ENCODE measurements at places on chromosomes 12 and 14. TPM values are rescaled to one million over a fixed set of nuclear protein-coding genes. Genes with fewer than 3 reads are reported as not detected.
A peak's percentile ranks its signal among the peaks of the same experiment; 100 is the strongest.

Gene NKX2-1
- not detected for total RNA-seq

Gene SLC6A15
- 2.6 TPM for total RNA-seq

Gene FAM186B
- 1.4 TPM for total RNA-seq

Gene ALX1
- not detected for total RNA-seq

Gene REP15
- total RNA-seq = 0.54 TPM

Gene VDR
- 30.5 TPM for total RNA-seq

Gene VAMP1
- total RNA-seq = 17.3 TPM

Gene TBC1D30
- total RNA-seq = not detected

DNA sequence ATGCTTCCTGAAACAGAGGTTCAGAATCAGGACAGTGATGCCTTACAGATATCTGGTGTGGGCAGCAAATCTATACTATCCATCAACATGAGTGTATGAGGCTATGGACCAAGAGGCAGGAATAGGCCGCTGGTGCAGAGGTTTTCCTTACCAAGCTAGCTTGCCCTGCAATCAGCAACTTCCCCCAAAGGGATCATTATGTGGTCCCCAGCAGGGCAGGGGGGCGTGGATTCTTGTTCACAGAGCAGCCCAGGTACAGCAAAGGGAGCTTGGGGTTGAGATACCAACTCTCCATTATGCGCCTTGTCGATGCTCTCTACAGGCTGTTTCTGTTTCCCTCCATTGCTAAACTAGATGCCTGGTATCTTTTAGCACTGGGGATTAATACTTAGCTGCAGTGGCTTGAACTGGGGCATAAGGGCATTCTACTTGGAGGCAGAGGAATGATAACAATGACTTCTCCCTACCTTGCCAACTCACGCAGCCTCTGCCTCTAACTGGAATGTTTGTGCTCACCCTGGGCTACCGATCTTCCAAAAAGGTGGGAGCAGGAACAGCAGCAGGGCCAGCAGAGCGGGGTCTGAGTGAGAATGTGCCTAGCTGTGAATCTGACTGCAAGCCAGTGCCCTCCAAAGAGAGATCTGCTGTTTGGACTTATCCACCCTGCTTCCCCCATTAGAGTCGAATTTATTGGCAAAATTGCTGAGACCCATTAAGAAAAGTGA lies 10.3 kb upstream of the KRT1 start:
- DNase-seq = no peak
- H3K36me3 ChIP-seq = no peaks in the 10 kb centered on the region
- H3K27ac ChIP-seq = no peak overlapping the region
- H3K4me3 ChIP-seq = no peak overlapping the region
- H3K4me1 ChIP-seq = no peaks in the 10 kb centered on the region

DNA sequence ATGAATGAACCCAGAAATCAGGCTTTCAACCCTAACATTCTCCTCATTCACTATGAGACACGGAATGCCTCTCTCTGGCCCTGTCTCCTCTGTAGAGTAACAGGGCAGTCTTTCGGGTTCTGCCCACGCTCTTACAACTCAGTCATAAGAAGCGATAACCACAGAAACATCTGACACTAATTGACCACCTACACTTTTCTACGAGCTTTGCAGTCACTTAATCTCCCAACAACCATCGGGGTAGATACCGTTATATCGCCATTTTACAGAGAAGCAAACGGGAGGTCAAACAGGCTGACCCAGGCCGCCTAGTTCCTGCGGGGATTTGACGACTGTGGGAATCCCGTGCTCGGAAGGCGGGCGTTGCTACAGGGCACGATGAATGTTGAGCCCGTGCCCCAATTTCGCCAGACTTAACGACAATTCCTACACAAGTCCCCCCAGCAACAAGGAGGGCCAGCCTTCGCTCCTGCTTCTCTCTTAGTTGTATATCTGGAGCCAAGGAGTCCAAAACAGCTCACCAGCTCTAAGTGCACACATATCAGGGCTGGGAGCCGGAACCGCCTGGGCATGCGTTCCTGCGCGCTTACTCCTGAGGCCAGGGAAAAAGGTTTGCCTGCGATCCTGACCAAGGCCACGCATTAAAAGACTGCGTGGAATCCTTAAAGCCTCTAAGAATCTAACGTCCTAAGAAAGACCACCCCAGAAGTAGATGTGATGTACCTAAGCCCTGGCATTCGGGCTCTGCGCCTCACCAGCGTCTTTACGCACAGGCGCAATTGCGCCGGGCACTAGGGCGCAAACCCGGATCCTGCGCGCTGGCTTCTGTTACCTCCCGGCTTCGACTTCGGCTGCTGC lies 38.7 kb upstream of the TBX5 start:
- H3K27me3 ChIP-seq = peaks cover 23% of the 10 kb centered on the region
- H3K4me3 ChIP-seq = 0 out of 2 replicates have a peak overlapping the region, but pooled peaks have one; percentile 48
- DNase-seq = peak; percentile 42
- no peak overlapping the region for H3K27ac ChIP-seq
- H3K36me3 ChIP-seq = no peaks in the 10 kb centered on the region
- peaks cover 5% of the 10 kb centered on the region for H3K4me1 ChIP-seq

GRCh38 chr14:76385435-76385834 lies 9.5 kb downstream of the ESRRB start:
- H3K4me3 ChIP-seq = no peak overlapping the region
- no peak for DNase-seq
- no peaks in the 10 kb centered on the region for H3K36me3 ChIP-seq
- H3K27ac ChIP-seq = no peak overlapping the region

DNA sequence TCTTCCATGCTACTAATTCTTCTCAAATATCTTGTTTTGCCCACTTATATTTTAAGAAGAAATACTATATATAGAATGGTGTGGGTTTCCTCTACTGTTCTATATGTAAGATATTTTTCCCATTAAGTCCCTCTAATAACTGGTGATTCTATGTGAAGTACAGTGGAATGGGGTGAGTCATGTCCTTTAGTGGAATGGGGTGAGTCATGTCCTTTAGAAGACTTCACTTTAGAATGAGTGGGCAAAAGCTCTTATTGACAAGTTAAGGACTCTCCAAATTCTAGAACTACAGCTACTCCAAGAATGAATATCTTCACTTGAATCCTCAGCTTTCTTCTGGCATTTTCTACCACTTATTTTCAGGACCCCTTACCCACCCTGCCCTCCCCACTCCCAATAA lies 349.9 kb downstream of the ETNK1 start:
- DNase-seq = peak; percentile 96
- no peaks in the 10 kb centered on the region for H3K27me3 ChIP-seq
- peak overlapping the region; percentile 49 for H3K27ac ChIP-seq
- H3K4me1 ChIP-seq = peaks cover 51% of the 10 kb centered on the region
- H3K36me3 ChIP-seq = no peaks in the 10 kb centered on the region

GRCh38 chr12:120118321-120119061 lies 1.9 kb upstream of the RAB35 start:
- H3K36me3 ChIP-seq = no peaks in the 10 kb centered on the region
- peak overlapping the region; percentile 96 for H3K4me3 ChIP-seq
- peak overlapping the region; percentile 91 for H3K27ac ChIP-seq

- DNase-seq = peak; percentile 99
- H3K27ac ChIP-seq = peak within 1 kb of the TSS; percentile 99
- H3K4me3 ChIP-seq = peak within 1 kb of the TSS; percentile 100
- peaks cover 29% of the 10 kb centered on the region for H3K36me3 ChIP-seq
- H3K4me1 ChIP-seq = peaks cover 24% of the 10 kb centered on the region
- no peaks in the 10 kb centered on the region for H3K27me3 ChIP-seq
Observed at GRCh38 chr12:82358200-82359114, at the start of the genes CCDC59 and METTL25. CCDC59 (minus strand) TSS chr12:82358387; CDS start chr12:82358376, 11 bp downstream. METTL25 (plus strand) TSS chr12:82358529; CDS start chr12:82358566, 37 bp downstream.

GRCh38 chr12:12350868-12351463 lies 924 bp upstream of the MANSC1 start:
- no peaks in the 10 kb centered on the region for H3K27me3 ChIP-seq
- no peaks in the 10 kb centered on the region for H3K4me1 ChIP-seq
- no peaks in the 10 kb centered on the region for H3K36me3 ChIP-seq
- no peak overlapping the region for H3K27ac ChIP-seq
- peak overlapping the region; percentile 81 for H3K4me3 ChIP-seq

DNA sequence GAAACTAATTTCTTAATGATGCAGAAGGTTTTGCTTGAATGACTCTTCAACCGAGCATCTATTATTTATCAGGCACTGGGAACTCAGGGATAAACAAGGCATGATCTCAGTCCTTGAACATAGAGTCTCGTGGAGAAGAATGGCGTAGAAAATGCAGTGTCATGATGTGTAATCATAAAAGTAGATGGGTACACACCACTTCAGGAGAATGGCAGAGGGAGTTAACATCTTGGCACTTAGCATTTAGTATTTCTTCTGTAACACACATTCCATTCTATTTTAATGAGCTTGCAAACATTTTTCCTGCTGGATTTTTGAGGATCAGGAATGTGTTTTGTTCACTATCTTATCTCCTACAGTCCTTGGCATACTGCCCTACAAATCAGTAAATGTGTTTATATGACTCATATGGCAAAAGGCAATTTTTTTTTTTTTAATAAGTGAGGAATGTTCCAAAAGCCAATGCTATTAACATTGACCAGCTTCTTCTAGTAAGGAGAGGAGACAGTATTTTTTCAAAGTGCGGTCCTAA lies 3.8 kb downstream of the TXNRD1 start:
- H3K4me3 ChIP-seq = peak overlapping the region; percentile 24
- H3K4me1 ChIP-seq = peaks cover 25% of the 10 kb centered on the region
- H3K27me3 ChIP-seq = no peaks in the 10 kb centered on the region
- peak; percentile 97 for DNase-seq
- no peaks in the 10 kb centered on the region for H3K36me3 ChIP-seq

GRCh38 chr14:69055125-69055524 lies 76.0 kb upstream of the ACTN1 start:
- DNase-seq = peak; percentile 47
- no peak overlapping the region for H3K27ac ChIP-seq
- no peak overlapping the region for H3K4me3 ChIP-seq
- no peaks in the 10 kb centered on the region for H3K27me3 ChIP-seq
- H3K36me3 ChIP-seq = peaks cover 24% of the 10 kb centered on the region
- H3K4me1 ChIP-seq = peaks cover 33% of the 10 kb centered on the region

DNA sequence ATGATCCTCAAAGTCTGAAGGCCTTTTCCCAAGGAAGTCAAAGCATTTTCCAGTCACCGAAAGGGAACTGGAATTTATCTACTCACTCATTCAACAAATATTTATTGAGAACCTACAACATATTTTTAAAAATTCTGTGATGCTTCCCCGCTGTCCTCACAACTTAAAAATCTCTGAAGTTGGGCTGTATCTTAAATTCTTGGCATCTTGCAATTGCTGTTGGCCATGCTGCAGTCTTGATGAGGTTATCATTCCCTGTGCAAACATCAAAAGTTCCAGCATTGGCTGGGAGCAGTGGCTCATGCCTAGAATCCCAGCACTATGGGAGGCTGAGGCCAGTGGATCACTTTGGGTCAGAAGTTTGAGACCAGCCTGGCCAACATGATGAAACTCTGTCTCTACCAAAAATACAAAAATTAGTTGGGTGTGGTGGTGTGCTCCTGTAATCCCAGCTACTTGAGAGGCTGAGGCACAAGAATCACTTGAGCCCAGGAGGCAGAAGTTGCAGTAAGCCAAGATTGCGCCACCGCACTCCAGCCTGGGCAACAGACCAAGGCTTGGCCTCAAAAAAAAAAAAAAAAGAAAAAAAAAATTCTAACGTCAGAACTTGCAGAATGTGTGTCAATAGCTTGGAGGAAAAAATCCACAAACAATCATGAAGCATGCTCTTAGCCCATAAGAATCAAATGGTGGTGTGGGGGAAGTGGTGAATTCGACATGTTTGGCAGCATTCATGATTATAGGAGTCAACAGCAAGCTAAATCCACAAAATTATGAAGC lies 34.9 kb downstream of the CCDC177 start:
- no peak overlapping the region for H3K27ac ChIP-seq
- no peaks in the 10 kb centered on the region for H3K36me3 ChIP-seq
- H3K4me3 ChIP-seq = no peak overlapping the region
- DNase-seq = peak; percentile 68
- H3K4me1 ChIP-seq = no peaks in the 10 kb centered on the region

DNA sequence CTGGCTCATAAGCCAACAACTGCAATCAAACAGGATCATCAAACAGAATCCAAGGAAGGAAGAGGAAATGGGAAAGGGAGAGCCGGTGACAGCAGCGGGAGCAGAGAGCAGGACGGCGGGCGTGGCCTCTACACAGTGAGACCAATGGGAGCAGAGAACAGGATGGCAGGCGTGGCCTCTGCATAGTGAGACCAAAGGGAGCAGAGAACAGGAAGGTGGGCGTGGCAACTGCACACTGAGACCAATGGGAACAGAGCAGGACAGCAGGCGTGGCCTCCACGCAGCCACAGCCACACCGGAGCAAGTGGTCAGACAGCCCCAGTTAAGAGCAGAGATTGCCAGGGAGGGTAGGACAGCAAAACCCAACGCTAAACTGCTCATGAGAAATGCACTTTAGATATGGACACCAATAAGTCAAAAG lies 16.4 kb downstream of the LRCOL1 start:
- H3K4me1 ChIP-seq = no peaks in the 10 kb centered on the region
- H3K36me3 ChIP-seq = no peaks in the 10 kb centered on the region
- no peak overlapping the region for H3K27ac ChIP-seq
- peak; percentile 95 for DNase-seq

- H3K4me1 ChIP-seq = peaks cover 14% of the 10 kb centered on the region
- no peaks in the 10 kb centered on the region for H3K36me3 ChIP-seq
- no peak overlapping the region for H3K27ac ChIP-seq
- DNase-seq = peak; percentile 80
- H3K4me3 ChIP-seq = no peak overlapping the region
- no peaks in the 10 kb centered on the region for H3K27me3 ChIP-seq
Observed at GRCh38 chr12:10140001-10140400, 10.0 kb upstream of the CLEC7A start.

DNA sequence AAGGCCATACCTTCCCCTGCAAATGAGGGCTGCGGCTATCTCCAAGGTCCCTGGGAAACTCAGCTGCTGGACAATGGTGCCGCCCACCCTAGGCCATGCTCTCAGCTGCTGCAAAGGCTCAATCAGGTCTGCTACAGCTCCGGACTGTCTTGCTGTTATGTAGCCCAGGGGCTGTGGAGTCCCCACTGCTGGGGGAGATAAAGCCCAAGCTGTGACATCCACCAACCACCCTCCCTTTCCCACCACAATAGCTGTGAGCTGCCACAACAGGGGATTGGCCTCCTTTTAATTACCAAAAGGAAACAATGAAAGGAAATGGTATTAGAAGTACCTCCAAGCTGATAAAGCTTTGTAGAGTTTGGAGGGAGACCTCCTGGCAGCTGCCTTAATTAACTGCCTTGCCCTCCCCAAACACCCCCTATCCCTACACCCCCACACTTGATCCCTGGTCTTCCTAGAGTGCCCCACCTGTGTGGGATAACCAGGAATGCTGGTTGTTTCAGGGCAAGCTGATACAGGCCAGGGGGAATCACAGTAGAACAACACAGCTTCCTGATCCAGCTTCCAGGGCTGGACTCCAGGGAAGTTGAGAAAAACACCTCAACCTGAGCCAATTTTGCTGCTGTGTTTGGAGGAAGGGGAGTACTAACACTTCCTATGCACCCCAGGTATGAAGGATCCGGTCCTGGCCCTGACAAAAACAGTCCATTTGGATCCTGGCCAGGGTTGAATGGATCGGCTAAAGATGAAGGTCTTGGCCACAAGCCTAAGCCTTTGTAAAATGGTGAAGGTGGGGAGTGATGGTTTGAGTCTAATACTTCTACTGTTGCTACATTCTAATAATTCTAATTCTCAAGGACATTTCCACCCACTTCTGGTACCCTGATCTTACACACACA lies at the start of gene VWF:
Gene VWF, minus strand, starts transcription at position 260 of the 899 bp plus-strand sequence. CDS start 1,474 bp downstream, outside the sequence.
- H3K27ac ChIP-seq = no peak within 1 kb of the TSS
- no peaks in the 10 kb centered on the region for H3K36me3 ChIP-seq
- H3K4me3 ChIP-seq = no peak within 1 kb of the TSS
- H3K4me1 ChIP-seq = no peaks in the 10 kb centered on the region
